ENCODE measurements at places on chromosomes 4 and X. TPM values are rescaled to one million over a fixed set of nuclear protein-coding genes. Genes with fewer than 3 reads are reported as not detected.

SPANXB1 gene
- not detected for total RNA-seq

RBM10 gene
- total RNA-seq = 34.5 TPM

MAGEA6 gene
- not detected for total RNA-seq

TCEAL8 gene
- 91.3 TPM for total RNA-seq

FAM149A gene
- 22.9 TPM for total RNA-seq
